ENCODE measurements at places on chromosomes 2 and 18. TPM values are rescaled to one million over a fixed set of nuclear protein-coding genes. Genes with fewer than 3 reads are reported as not detected.

CFAP210 gene
- total RNA-seq: not detected

YES1 gene
- 91.6 TPM for total RNA-seq

COL4A3 gene
- total RNA-seq: not detected

CYP1B1 gene
- 56.0 TPM for total RNA-seq

TMEM247 gene
- not detected for total RNA-seq

ERMN gene
- not detected for total RNA-seq

LRRC30 gene
- total RNA-seq: not detected

CCBE1 gene
- total RNA-seq: 11.4 TPM

ACTG2 gene
- not detected for total RNA-seq

SCN2A gene
- total RNA-seq: 2.2 TPM

COPS9 gene
- 114 TPM for total RNA-seq

CHPF gene
- 533 TPM for total RNA-seq

ASXL3 gene
- not detected for total RNA-seq

PHLPP1 gene
- 9.4 TPM for total RNA-seq

SLC4A3 gene
- 0.54 TPM for total RNA-seq

MAP3K19 gene
- not detected for total RNA-seq

ASB1 gene
- total RNA-seq: 35.5 TPM

MAPRE3 gene
- 7.9 TPM for total RNA-seq

DSC1 gene
- not detected for total RNA-seq

TSPYL6 gene
- not detected for total RNA-seq

AKAIN1 gene
- not detected for total RNA-seq

STPG4 gene
- not detected for total RNA-seq

DUSP28 gene
- 1.5 TPM for total RNA-seq

REG3A gene
- total RNA-seq: not detected

SLC38A11 gene
- total RNA-seq: not detected

TMEM198 gene
- total RNA-seq: 5.8 TPM

CFAP65 gene
- total RNA-seq: not detected

SERPINB13 gene
- not detected for total RNA-seq

GBX2 gene
- total RNA-seq: not detected

ERICH2 gene
- not detected for total RNA-seq

CDH19 gene
- not detected for total RNA-seq

CNOT11 gene
- 33.3 TPM for total RNA-seq

CCDC68 gene
- not detected for total RNA-seq

UGT1A3 gene
- total RNA-seq: not detected

TMEM214 gene
- 90.4 TPM for total RNA-seq

FAM228A gene
- total RNA-seq: 2.1 TPM

SPP2 gene
- total RNA-seq: not detected

SLC5A7 gene
- total RNA-seq: not detected

RBBP8 gene
- total RNA-seq: 45.2 TPM

CCDC74B gene
- total RNA-seq: 3.8 TPM

MC4R gene
- total RNA-seq: 0.32 TPM

CXCR1 gene
- not detected for total RNA-seq

Measured in GM23248 (cell line).